ENCODE measurements at places on chromosomes 16 and 17. TPM values are rescaled to one million over a fixed set of nuclear protein-coding genes. Genes with fewer than 3 reads are reported as not detected.

DNA sequence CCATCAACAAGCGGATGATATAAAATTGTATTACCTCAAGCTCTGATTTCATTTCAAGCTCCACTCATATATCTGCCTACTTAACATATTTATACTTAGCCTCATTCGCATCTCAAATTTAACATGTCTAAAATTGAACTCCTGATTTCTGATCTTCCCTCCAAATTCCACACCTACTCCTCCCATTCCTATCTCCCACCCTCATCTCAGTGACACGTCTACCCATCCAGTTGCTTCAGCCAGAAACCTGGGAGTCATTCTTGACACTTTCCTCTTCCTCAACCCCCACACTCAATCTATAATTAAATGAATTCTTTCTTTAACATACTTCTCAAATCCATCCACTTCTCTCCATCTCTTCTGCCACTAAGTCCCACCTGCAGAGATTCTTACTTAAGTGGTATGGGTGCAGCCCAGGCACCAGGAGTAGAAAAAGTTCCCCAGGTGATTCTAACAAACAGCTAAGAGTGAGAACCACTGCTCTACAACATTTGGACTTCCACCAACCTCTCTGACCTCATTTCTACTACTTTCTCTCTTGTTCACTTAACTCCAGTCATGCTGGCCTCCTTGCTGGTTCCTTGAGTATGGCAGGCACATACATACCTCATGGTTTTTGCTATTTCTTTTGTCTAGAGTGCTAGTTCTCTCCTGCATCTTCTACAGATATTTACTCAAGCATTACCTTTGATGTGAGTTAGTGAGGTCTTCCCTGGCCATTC, 18.1 kb downstream of the SPOP start:
- no peak for DNase-seq

C1QL1 gene
- total RNA-seq: 4.1 TPM

GRCh38 chr17:57107498-57108101, 22.6 kb downstream of the AKAP1 start:
- DNase-seq: peak; percentile 98

GRCh38 chr16:83939266-83939855, 13.7 kb upstream of the OSGIN1 start:
- DNase-seq: no peak

GRCh38 chr16:75710344-75710743, 9.1 kb upstream of the DUXB start:
- DNase-seq: no peak

GOSR1 gene
- total RNA-seq: 14.2 TPM

DNA sequence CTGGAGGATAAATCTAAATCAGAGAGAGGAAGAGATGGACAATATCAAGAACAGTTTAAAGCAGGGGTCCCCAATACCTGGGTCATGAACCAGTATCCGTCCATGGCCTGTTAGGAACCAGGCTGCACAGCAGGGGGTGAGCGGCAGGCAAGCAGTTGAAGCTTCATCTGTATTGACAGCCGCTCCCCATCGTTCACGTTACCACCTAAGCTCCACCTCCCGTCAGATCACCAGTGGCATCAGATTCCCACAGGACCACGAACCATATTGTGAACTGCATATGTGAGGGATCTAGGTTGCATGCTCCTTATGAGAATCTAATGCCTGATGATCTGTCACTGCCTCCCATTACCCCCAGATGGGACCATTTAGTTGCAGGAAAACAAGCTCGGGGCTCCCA, 226.5 kb downstream of the SLC39A11 start:
- no peak for DNase-seq

- DNase-seq: no peak
Measured at GRCh38 chr17:10648956-10649355, 8.2 kb downstream of the MYH3 start.

GRCh38 chr17:55806745-55807495, 56.1 kb downstream of the PCTP start:
- DNase-seq: no peak

DNA sequence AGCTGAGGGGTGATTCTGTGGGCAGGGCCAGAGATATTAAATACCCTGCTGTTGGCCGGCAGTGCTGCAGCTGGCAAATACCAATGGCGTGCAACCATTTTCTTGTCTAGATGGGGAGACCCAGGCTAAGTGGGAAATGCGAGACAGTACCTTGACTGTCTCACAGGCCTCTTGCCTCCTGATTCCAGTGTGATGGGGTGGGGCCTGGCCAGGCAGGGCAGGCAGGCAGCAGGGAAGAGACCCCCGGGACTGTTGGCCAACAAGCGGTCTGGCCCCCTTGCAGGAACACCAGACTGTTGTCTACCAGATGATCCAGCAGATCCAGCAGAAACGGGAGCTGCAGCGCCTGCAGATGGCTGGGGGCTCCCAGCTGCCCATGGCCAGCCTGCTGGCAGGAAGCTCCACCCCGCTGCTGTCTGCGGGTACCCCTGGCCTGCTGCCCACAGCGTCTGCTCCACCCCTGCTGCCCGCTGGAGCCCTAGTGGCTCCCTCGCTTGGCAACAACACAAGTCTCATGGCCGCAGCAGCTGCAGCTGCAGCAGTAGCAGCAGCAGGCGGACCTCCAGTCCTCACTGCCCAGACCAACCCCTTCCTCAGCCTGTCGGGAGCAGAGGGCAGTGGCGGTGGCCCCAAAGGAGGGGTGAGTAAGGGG, 5.7 kb upstream of the CISD3 start:
- DNase-seq: no peak

GRCh38 chr16:49738832-49739231, 117.1 kb downstream of the ZNF423 start:
- DNase-seq: no peak

- peak; percentile 12 for DNase-seq
Measured at GRCh38 chr16:54930005-54930868, at the start of gene IRX5. Gene IRX5, plus strand, starts transcription at chr16:54930865. Its CDS starts 334 bp downstream, at chr16:54931199.

- DNase-seq: no peak
Measured at GRCh38 chr16:57485091-57485915, 990 bp downstream of the DOK4 start.
